ENCODE measurements at places on chromosomes 2 and 18. TPM values are rescaled to one million over a fixed set of nuclear protein-coding genes. Genes with fewer than 3 reads are reported as not detected.

Gene EIF2B4
- 35.5 TPM for total RNA-seq

Gene SPR
- 29.5 TPM for total RNA-seq

Gene GKN2
- not detected for total RNA-seq

Gene IL36A
- not detected for total RNA-seq

Gene COL3A1
- 12.5 TPM for total RNA-seq

Gene RNF25
- total RNA-seq: 23.1 TPM

Gene FEV
- not detected for total RNA-seq

Gene CERKL
- 0.40 TPM for total RNA-seq

Gene GDF7
- not detected for total RNA-seq

Gene HSPE1
- 349 TPM for total RNA-seq

Gene SLC38A11
- total RNA-seq: not detected

Gene LCT
- not detected for total RNA-seq

Gene COL6A3
- 13.0 TPM for total RNA-seq

Gene STAMBP
- total RNA-seq: 37.5 TPM

Gene KIF3C
- 26.3 TPM for total RNA-seq

Gene CD8B
- 2.5 TPM for total RNA-seq

Gene RTP5
- total RNA-seq: not detected

Gene FAM237A
- total RNA-seq: not detected

Gene CMPK2
- 4.3 TPM for total RNA-seq

Gene LRP2
- not detected for total RNA-seq

Gene IRS1
- total RNA-seq: 13.0 TPM

Gene ABCA12
- total RNA-seq: 3.0 TPM

Gene GAD1
- total RNA-seq: 5.6 TPM

Gene POLR1A
- total RNA-seq: 23.1 TPM

Gene GPAT2
- total RNA-seq: 1.7 TPM

Gene MOGAT1
- not detected for total RNA-seq

Gene CNTNAP5
- not detected for total RNA-seq

Gene CHCHD5
- 42.3 TPM for total RNA-seq

Gene MAIP1
- total RNA-seq: 37.5 TPM

Gene TACR1
- not detected for total RNA-seq

Gene RAX
- not detected for total RNA-seq

Gene INO80B
- total RNA-seq: 7.0 TPM

Gene MAB21L4
- total RNA-seq: 0.81 TPM

Gene LYG1
- 0.12 TPM for total RNA-seq
